RWPE2 (cell line): ENCODE measurements at places on chromosomes 2 and 18.

DNA sequence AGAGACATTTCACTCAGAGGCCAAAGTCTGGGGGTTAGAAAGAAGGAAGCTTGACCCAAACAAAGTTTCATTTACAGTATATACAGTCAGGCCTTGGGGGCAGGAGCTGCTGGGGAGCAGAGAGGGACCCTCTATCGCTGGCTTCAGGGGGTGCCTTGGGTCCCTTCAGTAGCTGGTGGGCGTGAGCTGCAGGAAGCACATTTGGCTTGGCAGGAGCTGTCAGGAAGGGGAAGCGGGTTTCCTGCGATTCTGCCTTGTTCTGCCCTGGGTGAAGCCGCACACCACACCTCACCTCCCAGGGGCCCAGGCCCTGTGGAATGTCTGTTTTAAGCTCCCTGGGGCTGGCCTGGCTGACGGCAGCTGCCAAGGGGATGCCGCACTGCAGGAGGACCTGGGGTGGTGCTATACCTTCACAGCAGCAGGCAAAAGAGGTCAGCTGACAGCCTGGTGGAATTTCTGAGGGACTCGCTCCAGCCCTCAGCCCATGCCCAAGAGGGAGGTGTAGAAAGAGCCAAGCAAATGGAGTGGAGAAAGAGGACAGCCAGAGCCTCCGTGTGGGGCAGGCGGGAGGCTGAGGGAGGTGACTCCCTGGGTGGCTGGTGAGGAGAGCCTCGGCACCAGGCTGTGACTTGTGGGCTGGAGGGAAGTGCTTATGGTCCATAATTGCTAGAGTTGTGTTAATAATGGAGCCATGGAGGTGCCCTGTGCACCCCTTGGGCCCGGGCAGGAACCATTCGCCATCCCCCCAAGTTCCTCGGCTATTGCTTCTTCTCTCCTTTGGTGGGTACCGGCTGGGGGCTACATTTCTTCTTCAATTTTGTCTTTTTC is 43.9 kb downstream of the PSD4 start:
- no peak for DNase-seq

DNA sequence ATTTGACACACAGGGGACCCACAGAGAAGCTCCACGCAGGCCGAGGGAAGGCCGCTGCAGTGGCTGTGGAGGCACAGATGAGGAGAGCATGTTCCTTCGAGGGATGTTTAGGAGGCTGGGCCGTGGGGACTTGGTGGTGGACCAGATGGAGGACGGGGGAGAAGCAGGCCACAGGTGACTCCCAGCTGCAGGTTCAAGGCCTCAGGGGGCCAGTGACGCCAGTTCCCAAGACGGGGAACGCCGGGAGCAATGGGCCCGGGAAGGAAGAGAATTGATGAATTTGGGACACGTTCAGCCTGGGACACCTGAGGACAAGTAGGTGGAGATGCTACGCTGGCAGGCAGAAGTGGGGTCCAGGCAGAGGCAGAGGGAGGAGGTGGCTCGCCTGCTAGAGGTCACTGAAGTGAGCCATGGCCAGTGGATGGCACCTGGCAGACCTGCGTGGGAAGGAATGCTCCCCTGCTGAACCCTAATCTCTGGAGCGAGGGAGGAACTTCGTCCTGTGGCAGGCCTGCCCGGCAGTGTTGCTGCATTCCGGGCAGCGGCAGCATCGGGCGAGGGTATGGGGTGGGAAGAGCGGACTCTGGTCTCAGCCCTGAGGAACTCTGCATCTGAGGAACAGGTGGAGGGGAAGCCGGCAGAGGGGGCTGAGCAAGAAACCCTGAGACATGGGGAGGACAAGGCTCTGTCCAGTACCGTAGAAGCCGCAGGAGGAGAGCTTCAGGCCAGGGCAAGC is 25.2 kb upstream of the HPCAL1 start:
- no peak for DNase-seq

DNA sequence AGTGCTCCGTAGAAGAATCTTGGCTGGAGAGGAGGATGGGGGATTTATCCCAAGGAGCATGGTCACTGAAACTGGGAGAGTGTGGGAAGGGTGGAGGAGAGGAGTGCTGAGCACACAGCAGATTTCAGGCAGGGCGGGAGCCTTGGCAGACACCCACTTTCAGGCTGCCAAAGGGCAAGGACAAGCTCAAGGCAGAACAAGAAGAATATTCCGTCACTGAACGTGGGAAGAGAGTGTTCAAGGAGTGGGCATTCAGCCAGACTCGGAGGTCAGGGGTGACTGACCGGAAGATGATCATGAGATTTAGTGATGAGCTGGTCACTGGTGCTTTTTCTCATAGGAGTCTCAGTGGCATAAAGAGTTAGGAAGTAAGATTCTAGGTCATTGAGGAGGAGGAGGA is 136.2 kb upstream of the RASGRP3 start:
- no peak for DNase-seq

GRCh38 chr2:172093416-172094293 is 8.3 kb downstream of the DLX1 start:
- no peak for DNase-seq

- no peak for DNase-seq
Measured at GRCh38 chr2:120601566-120601965, 134.1 kb upstream of the GLI2 start.

DNA sequence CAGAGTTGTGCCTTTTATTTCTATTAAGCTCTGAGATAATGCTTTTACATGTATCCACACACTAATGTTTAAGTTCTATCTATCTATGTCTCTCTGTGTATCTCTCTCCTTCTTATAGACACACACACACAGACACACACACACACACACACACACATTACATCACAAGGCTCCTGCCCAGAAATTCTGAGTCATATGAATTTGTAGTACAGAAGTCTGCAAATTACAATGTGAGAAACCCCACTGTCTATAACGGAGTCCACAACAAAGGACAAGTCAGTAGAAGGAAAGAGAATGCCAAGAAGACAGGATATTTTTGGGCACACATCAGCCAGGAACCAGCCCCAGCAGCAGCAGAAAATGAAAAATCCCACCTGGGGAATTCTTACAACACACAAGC is 142.4 kb downstream of the EN1 start:
- no peak for DNase-seq

- DNase-seq = no peak
Measured at GRCh38 chr18:3060667-3061580, 48.0 kb upstream of the LPIN2 start.

DNA sequence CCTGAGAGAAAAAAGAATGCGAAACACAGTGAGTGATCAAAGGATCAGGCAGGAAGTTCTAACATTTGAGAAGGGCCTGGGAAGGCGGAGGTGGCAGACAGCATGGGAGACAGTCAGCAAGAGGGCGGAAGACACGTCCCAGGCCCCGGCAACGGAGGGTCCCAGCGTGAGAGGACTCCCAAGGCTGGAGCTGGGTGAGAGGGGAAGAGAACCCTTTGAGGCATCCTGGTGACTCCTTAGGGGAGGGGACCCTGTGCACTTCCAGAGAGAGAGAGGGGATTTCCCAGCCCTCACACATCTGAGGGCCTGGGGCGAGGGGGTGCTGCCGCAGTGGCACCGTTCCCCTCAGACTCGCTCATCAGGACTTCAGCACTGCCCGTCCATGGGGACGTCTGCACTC is 133.4 kb downstream of the RTP5 start:
- no peak for DNase-seq

DNA sequence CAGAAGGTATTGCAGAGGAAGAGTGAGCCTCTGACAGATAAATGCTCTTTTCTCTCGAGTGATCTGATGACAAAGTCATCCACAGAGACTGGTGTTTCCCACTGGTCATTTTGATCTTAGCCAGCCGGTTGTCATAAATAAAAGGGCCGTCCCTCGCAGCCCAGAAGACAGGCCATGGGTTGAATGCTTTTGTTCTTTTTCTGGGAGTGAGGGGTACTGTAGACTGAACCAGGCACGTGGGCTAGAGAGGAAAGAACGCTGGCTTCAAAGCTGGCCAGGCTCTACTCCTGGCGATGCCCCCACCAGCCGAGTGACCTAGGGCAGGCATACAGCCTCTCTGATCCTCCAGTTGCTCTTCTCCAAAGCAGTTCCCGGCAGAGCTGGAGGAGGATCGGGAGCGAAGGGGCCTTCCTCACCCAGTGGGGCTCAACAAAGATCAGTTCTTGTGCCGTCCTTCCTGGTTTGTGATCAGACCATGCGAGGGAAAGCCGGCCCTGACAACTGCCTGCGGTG is 193.5 kb downstream of the INHBB start:
- DNase-seq = no peak

DNA sequence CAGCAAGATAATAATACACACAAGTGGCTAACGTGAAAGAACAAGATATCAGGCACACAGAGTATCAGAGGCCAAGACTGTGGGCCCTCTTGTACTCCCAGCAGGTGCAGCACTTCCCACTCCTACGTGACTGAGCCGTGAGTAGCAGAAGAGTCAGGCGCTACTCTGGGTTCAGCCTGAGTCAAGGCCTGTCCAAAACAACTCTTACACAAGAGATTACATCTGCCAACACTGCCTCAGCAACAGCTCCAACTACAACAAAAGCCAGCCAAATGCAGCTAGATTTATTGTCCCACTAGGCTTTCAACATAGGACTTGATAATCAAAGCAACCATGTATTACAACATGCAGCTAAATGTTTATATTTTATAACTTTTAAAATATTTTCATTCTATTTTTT is 56.2 kb downstream of the ITSN2 start:
- DNase-seq = no peak

GRCh38 chr2:224166654-224167053 is 127.6 kb upstream of the SERPINE2 start:
- no peak for DNase-seq

GRCh38 chr2:191043438-191043837 is 29.5 kb upstream of the STAT1 start:
- DNase-seq = no peak

DNA sequence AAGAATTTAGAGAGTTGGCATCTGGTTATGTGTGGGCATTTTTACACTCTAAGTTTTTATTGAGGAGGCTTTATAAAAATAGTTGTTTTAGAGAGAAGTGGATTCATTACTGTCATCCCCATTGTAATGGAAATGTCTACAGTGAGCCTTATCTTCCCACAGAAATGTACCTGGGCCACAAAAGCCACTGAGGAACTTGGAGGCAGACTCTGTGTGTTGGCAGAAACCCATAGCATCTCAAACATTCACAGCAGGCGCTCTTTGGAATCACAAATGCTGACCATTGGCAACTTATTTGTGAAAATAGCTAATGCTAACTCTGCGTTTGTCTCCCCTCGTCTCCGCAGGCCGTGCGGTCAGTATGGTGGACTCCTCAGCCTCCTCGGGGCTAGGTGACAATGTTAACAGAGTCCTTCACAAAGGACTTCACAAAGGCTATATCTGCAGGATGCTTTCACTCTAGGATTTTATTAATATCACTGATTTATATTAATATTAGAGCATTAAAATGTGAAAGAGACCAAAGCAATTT is 689.1 kb upstream of the POU3F3 start:
- no peak for DNase-seq

- DNase-seq = no peak
Measured at GRCh38 chr2:29987146-29987545, 65.8 kb upstream of the ALK start.

GRCh38 chr2:125652280-125652679 is 1003.7 kb upstream of the GYPC start:
- DNase-seq = no peak

DNA sequence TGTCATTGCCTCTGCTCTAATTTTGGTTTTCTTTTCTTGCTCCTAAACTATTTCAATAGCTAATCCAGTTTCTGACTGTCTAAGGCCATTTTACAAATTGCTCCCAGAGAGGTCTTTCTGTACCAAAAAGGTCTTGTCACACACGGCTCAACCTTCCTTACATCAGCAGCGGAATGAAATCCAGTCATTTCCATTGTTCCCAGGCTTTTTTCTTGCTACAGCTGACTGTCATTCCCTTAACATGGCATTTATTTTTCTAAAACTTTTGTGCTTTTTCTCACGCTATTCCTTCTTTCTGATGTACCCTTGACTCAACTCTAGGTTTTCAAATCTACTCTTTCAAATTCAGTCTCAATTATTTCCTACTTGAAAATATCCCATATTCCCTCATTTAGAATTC is 24.3 kb downstream of the FAM171B start:
- DNase-seq = no peak

- DNase-seq = no peak
Measured at GRCh38 chr2:61759718-61760117, 94.1 kb downstream of the FAM161A start.

DNA sequence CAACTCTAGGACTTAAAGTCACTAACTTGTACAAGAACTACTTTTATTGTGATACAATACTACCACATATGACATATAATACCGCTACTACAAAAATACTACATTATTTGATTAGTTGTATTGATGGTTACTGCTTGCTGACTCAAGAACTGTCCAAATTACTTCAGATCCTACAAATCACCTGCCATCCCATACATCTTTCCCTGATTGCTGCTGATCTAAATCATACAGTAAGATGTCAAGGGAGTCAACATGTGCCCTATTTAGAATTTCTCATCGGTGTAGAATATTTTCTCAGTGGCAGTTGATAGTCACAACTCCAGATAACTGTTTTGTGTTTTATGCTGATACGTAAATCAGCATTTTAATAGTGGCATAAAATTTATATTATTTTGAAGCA is 161.0 kb upstream of the DSEL start:
- DNase-seq = no peak

- DNase-seq = no peak
Measured at GRCh38 chr18:33540392-33540791, 37.6 kb upstream of the ASXL3 start.

- no peak for DNase-seq
Measured at GRCh38 chr2:101188683-101189405, 37.7 kb upstream of the TBC1D8 start.

- DNase-seq = no peak
Measured at GRCh38 chr2:119049968-119050704, 108.1 kb downstream of the MARCO start.

GRCh38 chr2:189375842-189376241 is 65.4 kb upstream of the WDR75 start:
- DNase-seq = no peak

DNA sequence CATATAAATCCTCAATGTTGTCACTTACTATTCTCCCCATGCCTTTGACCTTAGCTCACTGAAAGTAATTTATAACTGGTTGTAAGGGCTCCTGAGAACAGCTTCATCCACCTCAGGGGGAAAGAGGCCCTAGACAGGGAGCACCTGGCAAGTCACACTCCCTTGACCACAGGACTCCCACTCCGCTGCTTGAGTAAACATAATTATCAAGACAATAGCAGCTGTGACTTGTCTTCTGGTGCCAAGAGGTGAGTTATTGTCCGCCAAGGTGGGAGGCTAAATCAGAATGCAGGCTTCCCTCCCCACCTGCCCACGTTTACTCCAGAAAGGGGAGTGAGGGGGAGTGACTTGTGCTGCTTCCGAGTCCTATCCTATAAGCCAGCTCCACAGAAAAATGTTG is 230.6 kb upstream of the LRATD1 start:
- DNase-seq = no peak

GRCh38 chr2:85865539-85866164 is 23.1 kb downstream of the ST3GAL5 start:
- DNase-seq = no peak

DNA sequence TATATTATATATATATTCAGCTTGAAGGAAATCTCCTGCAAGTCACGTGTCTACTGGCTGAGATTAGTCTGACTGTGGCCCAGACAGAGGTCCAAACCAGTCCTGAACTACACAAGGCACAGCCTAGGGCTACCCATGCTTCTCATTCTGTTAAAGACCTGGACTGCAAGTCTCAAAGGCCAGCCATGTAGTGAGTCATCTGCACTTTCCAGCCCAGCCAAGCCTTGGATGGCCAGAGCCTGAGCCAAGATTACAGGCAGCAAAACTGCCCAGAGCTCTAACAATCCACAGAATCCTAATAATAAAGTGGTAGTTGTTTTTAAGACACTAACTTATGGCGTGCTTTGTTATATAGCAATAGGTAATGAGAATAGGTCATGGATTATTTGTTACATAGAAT is 259.6 kb downstream of the SS18 start:
- DNase-seq = no peak

- no peak for DNase-seq
Measured at GRCh38 chr2:120108049-120108448, 95.2 kb downstream of the EPB41L5 start.
